ENCODE measurements at places on chromosomes 1 and 21.

DNA sequence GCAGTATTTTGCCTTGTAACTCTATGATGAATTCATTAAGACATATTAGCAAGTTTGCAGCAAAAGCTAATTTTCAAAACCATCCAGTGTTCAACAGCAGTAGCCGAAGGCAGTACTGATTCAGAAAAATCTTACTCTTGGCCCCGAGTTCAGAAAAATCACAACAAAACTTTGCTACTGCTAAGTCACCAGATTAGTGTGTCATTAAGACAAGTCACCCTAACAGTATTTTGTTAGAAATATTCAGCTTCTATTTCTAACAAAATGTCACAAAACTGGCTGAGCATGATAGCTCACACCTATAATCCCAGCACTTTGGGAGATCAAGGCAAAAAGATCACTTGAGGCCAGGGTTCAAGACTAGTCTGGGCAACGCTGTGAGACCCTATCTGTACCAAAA is 8.2 kb downstream of the GTF2B start:
- DNase-seq, result no peak

DNA sequence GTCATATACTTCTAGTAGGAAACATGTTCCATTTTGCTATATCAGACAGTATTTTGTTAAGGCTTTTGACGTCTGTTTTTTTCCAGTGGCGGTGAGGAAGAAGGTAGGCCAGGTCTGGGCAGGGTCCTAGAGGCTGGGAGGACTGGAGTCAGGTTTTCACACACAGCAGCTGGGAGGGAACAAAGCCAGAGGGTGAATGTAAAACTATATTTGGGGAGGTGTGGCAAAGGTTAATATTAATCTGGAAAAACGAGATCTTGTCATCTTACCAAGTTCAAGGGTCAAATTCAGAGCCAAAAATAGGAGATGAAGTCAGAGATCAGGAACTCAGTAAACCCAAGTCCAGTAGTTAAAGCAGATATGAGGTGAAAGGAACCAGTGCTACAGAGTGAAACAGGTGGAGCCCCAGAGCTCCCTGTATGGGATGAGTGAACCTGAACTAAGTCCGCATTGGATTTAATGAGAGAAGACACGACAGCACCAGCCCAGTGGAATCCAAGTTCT is 10.7 kb upstream of the OTUD7B start:
- no peak for DNase-seq

GRCh38 chr1:164183854-164184635 is 374.9 kb upstream of the PBX1 start:
- no peak for DNase-seq

DNA sequence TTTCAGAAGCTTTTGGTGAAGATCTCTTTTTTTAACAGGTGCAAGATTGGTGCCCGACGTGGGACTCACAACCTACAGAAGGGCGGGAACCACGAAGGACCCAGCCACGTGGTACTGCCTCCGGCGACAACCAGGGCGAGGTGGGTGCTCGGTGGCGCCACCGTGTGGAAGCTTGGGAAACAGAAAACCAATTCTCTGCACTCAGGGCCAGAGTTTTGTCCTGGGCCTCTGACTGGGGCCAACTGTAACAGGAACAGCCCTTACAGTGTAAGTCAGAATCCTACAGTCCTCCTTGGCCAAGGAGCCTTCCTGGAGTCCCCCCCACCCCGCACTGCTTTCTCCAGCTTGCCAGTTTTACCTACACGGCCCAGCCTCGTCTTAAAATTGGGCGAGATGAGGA is 11.6 kb upstream of the S100A7A start:
- peak; percentile 75 for DNase-seq

DNA sequence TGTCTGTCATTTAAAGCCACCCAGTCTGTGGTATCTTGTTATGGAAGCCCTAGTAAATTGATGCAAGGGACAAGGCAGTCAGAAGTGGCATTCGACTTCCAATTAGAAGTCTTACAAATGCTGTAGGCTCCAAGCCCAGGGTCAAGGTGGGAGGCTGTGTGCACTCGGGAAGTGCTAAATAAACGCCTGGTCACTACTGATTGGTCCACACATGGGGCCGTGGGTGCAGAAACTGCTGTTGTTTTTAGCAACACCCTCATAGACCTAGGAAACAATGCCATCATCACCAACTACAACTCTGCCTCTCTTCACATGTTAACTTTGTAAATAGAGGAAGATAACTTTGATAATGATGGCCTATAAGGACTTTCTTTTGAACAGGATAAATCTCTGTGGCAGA is 20.2 kb upstream of the ZBTB21 start:
- no peak for DNase-seq

- no peak for DNase-seq
Measured at GRCh38 chr1:31144442-31144841, 78.9 kb upstream of the PUM1 start.

GRCh38 chr1:203690730-203691129 is 64.1 kb downstream of the ATP2B4 start:
- DNase-seq, result no peak

- DNase-seq, result no peak
Measured at GRCh38 chr1:96409689-96410088, 311.9 kb upstream of the PTBP2 start.

GRCh38 chr1:165073185-165074007 is 283.1 kb downstream of the LMX1A start:
- peak; percentile 80 for DNase-seq

- peak; percentile 74 for DNase-seq
Measured at GRCh38 chr1:109040989-109041620, 797 bp downstream of the WDR47 start.

- peak; percentile 92 for DNase-seq
Measured at GRCh38 chr1:89538361-89538760, 13.7 kb downstream of the LRRC8B start.

DNA sequence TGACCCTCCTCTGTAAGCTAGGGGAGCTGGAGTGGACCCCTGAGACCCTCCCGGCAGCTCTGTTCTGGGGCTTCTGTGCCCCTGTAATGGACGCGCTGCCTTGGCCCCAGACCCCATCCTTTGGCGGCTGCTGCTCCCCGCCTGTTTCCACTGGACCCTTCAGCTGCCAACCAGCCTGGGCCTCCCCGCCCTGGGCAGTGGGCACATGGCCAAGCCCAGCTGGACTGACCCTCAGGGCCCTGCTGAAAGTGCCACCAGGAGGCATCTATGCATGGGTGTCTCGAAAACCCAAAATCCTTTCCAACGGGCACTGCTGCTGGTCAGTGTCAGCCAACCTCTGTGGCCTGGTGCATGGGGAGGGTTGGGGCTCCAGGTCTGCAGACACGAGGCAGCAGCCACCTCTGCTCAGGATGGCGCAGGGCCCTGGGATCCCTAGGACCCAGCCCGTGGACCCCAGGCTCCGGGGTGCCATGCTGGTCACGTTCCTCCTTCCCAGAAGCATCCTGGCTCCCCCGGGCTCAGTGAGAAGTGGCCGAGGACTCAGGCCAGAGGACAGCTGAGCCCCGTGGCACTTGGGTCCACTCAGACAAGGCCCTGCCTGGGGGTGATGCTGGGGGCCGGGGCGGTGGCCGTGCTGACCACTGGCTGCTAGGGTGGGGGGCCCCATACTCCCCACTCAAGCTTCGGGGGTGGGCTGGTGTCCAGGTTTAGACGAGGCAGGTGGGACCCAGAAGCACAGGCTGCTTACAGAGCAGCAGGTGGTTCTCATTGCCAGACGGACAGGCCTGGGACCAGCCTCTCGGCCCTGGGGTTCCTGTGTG is 46.9 kb downstream of the SLX9 start:
- DNase-seq, result no peak
